Left ventricle myocardium superior (tissue), 1 donor: ENCODE measurements at places on chromosomes 5 and 9. TPM values are rescaled to one million over a fixed set of nuclear protein-coding genes. Genes with fewer than 3 reads are reported as not detected.

The SAXO1 gene
- not detected for total RNA-seq

The PCDHA13 gene
- total RNA-seq = 0.10 TPM

The AK8 gene
- 0.42 TPM for total RNA-seq

The LHX3 gene
- total RNA-seq = not detected

The TMEM174 gene
- not detected for total RNA-seq

The SLC25A2 gene
- not detected for total RNA-seq

The CDKN2A gene
- total RNA-seq = not detected

The SLC34A3 gene
- total RNA-seq = not detected

The CBY3 gene
- total RNA-seq = not detected

The TMC1 gene
- not detected for total RNA-seq

The CCDC183 gene
- total RNA-seq = 2.2 TPM

The ZNF618 gene
- 1.5 TPM for total RNA-seq

The FBXL7 gene
- 21.6 TPM for total RNA-seq

The STPG3 gene
- total RNA-seq = 0.69 TPM

The PCDHB6 gene
- total RNA-seq = 0.32 TPM

The BSPRY gene
- 0.37 TPM for total RNA-seq

The SLC38A9 gene
- 5.7 TPM for total RNA-seq

The ZBED3 gene
- total RNA-seq = 4.7 TPM

The NR2F1-AS1 gene
- total RNA-seq = 0.57 TPM

The MYOT gene
- total RNA-seq = 8.7 TPM

The FAM163B gene
- total RNA-seq = not detected

The RHOBTB3 gene
- 90.0 TPM for total RNA-seq

The TMEM252 gene
- not detected for total RNA-seq

The GPR151 gene
- total RNA-seq = not detected

The GTF2H2 gene
- total RNA-seq = 11.7 TPM

The LCN15 gene
- total RNA-seq = 0.59 TPM

The TMEM171 gene
- total RNA-seq = not detected

The OTULINL gene
- 3.1 TPM for total RNA-seq

The CD74 gene
- 341 TPM for total RNA-seq

The PCDHA5 gene
- not detected for total RNA-seq

The ANKRD33B gene
- 6.7 TPM for total RNA-seq

The IL13 gene
- not detected for total RNA-seq

The INSL4 gene
- total RNA-seq = not detected

The LMX1B gene
- 0.74 TPM for total RNA-seq

The TAF1L gene
- not detected for total RNA-seq

The RPS14 gene
- total RNA-seq = 1,255 TPM

The HSD17B3 gene
- 0.59 TPM for total RNA-seq

The MARCOL gene
- not detected for total RNA-seq

The TOR2A gene
- total RNA-seq = 3.6 TPM

The ABLIM3 gene
- 130 TPM for total RNA-seq

The DND1 gene
- 0.67 TPM for total RNA-seq

The CAVIN4 gene
- 71.6 TPM for total RNA-seq

The INSL6 gene
- total RNA-seq = not detected

The MLANA gene
- not detected for total RNA-seq

The SLC6A7 gene
- not detected for total RNA-seq

The SURF6 gene
- 11.9 TPM for total RNA-seq

The PCDHA9 gene
- total RNA-seq = not detected

The DNM1 gene
- 5.4 TPM for total RNA-seq

The CYFIP2 gene
- total RNA-seq = 33.3 TPM

The CSF1R gene
- 20.1 TPM for total RNA-seq

The HNRNPA0 gene
- total RNA-seq = 13.7 TPM

The LCN1 gene
- total RNA-seq = not detected

The TOR4A gene
- total RNA-seq = 19.3 TPM

The S100Z gene
- total RNA-seq = 0.20 TPM

The FAM151B gene
- 1.8 TPM for total RNA-seq

The PTGR1 gene
- 46.8 TPM for total RNA-seq
